ENCODE measurements at places on chromosomes 2 and 18. TPM values are rescaled to one million over a fixed set of nuclear protein-coding genes. Genes with fewer than 3 reads are reported as not detected.
A peak's percentile ranks its signal among the peaks of the same experiment; 100 is the strongest.

AQP12B gene
- total RNA-seq = not detected

DNA sequence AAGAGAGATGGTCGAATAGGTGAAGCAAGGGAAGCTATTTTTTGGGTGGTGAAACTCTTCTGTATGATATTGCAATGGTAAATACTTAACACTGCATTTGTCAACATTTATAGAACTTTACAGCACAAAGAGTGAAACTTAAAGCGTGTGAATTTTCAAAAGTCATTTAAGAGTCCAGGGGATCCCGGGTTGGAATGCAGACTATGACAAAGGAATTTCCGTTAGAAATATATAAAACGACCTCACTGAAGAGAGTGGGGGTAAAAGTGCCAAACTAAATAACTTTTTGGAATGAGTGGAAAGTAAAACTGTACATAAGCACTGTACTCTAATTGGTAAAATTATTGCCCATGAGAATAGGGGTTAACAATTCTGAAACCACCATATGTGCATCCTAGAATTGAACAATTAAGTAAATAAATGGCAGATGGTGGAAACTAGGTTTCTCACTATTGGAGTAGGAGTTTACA lies 191.0 kb upstream of the FN1 start:
- no peak for DNase-seq

DNA sequence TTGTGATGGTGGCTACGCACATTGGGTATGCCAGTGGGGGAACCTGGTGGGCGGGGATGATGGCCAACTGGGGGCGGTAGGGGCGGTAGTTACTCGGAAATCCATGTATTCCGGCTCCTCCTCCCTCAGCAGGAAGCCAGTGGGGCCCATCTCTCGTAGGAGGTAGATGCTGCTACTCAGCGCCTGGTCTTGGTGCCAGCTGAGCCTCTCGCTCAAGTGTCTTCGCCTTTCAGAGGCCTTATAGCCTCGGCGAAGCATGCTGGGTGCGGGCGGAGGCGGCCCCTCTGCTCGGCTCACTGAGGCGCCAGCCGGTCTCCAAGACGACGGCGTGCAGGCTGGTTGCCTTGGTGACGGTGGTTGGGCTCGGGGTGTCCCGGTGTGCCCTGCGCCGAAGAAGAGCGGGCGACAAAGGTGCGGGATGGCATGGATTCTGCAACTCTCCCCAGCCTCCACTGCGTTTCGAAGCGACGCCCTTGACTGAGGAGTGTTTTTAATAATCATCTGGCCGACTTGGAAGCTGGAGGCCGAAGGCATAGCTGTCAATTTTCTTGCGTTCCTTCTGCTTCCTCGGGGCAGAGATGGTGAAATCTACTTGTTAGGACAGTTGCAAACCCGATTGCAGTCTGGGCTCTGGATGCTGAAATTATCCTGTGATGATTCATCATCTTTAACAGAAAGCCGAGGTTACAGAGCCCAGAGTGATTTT lies at the start of gene ZSWIM2:
ZSWIM2 (minus strand) TSS at position 298 of the 706 bp plus-strand sequence; CDS start at position 258, 40 bp downstream.
- DNase-seq = peak; percentile 63

- no peak for DNase-seq
Observed at GRCh38 chr2:231521443-231521842, 8.8 kb downstream of the NMUR1 start.

DNA sequence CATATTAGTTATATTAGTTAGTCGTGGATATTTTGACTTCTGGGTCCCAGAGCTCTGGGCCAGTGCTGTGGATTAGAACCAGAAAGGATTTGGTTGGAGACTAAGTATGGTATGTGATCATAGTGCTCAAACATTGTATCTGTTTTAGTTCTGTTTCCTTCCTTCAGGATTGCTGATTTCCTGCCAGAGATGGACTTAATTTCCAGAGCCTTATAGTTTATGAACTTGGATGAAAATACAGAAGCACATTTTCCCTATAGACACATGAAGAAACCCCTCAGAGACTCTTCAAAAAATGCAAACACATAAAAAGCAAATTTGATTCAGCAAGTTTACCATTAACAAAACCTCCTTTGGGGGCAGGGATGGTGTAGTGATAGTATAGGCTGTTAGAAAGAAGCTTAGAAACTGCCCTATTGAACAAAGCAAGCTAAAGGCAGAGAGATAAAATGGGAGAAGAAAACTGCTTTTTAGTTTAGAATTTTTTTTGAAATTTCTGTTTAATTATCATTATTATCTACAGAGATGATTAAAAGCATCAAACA lies 88.7 kb upstream of the EFEMP1 start:
- DNase-seq = no peak

DNA sequence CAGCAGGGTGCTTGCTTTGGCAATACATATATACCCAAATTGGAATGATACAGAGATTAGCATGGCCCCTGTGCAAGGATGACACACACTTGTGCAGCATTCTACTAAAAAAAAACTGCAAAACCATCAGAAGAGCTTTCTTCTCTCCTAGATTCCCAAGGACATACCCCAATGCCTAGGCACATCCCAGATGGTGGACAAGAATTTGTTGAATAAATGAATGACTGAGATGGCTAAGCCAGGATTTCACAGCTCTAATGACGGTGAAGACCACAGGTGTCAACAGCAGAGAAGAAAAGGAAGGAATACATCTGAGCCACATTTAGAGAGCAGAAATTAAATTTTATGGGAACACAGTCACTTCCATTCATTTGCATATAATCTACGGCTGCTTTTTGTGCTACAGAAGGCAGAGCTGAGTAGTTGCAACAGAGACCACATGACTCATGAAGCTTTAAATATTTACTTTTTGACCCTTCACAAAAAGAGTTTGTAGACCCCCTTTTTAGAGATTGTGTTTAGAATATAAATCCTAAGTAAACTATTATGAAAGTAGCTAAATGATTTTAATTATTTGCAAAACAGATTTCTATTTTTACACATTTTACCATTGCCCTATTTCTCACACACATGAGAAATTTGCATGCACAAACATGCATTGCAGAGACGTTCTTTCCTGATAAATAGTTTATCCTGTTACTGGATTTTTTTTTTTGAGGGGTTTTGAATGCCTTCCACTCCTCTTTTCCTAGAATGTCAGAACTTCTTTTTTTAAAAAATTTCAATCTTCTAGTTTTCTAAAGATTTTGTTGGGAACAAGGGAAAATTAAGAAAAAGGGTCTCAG lies 119.0 kb downstream of the PMAIP1 start:
- no peak for DNase-seq

DNA sequence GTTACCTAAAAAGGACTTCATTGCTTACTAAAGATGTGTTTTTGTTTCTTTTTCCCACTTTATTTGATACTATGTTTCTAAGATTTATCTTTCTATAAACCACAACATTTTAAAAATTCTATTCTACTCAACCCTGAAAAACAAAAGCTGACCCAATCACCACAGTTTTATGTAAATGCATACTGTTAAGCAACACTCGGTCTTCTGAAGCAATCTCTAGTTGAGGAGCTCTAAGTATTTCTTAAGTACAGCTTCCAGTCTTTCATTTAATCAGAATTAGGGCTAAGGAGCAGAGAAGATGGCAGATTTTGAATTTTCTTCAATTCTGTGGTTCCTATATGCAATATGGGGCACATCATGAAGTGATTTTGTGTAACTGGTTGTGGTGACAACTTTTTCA lies 72.2 kb upstream of the SLC4A10 start:
- no peak for DNase-seq

CNDP1 gene
- not detected for total RNA-seq

- DNase-seq = no peak
Observed at GRCh38 chr2:156867201-156867600, 390.3 kb upstream of the GALNT5 start.

DNA sequence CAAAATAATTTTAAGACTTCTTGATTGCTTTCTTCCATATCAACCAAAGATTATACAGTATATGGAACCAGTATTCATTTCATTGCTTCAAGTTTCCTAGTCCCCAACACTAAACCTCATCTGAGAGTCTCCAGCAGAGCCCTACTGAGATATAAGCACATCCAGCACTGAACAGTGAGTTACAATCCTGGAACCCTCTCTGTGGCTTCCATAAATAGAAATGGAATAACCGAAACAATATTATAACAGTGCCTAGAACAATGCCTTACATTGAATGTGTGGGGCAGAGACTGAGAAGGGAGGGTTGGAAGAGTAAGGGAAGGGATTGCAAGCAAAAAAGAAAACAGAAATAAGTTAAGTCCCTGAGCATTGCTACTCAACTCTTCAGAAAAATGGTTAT lies 18.9 kb downstream of the AAK1 start:
- no peak for DNase-seq

TCF7L1 gene
- total RNA-seq = 0.07 TPM

SERPINB13 gene
- not detected for total RNA-seq

DNA sequence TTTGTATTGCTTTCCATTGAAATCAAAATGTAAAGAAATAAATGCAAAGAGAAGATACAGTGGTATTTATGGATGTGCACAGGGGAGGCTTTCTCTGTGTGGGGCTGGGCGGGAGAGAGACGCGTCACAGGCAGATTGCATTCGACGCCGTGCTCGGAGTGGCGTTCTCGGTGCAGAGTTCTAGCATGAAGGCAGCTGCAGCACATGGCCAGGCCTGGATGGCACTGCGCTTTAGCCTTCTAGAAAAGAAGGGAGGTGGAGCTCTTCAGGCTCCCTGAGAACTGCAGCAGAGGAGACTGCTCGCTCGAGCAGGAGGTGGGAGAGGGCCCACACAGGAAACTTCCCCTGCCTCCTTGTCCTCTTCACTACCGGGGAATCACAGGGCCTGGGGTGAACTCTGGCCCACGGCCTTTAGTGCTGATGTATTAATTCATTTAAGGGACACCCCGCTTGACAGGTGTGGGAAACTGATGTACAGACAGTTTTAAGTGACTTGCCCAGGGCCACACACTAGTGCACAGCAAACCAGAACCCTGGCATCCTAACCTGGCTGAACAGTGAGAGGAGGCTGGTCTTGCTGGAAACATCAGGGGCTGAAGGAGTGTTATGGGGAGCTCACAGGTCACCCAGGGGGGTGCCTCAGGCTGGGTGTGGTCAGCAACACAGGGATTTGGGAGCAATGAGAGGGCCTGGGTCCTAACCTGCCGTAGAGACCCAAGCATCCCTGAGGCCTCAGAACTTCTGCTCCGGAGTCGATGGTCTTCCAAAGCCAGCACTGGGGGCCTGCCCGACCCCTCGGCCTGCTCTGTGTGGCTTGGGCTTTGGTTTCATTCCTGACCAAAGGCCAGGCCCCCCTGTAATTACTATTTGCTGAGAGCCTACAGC lies 199.9 kb downstream of the HDAC4 start:
- DNase-seq = no peak

DNA sequence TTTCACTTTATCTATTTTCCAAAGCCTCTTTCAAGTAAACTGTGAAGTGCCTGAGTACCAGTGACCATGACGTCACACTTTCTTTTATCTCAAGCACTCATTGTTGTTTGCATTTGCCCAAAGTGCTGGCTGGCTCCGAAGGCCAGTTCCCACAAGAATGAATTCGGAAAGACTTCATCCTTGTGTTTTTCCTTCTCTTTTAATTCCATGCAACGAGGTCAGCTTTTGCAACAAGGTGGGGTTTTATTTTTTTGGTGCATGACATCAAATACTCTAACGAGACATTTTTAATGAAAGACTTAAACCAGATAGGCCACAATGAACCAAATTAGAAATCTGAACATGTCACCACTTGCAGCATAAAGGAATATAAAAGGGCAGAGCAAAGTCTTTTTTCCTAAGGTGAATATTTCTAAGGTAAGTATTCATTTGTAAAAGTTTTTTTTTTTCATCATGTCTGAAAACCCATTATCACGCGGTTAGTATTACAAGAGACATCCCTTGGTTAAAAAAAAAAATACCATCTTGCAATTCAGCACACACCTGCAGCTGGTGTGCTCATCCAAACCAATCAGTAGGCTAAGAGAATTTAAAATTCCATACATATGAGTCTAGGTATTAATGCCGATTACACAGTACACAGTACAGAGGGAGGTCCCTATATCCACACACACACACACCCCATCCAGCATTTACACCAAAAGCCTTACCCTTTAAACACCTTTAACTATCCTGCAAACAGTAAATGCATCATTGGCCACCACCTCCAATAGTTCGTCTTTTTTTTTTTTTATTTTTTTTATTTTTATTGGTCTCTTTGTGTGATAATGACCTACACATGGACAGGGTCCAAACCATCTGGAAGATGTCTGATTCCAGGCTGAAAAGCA lies 2.3 kb downstream of the ARL4C start:
- DNase-seq = no peak

INHA gene
- not detected for total RNA-seq

GRCh38 chr2:64875368-64875767 lies 113.8 kb upstream of the SLC1A4 start:
- DNase-seq = no peak

RNF152 gene
- total RNA-seq = 0.28 TPM

Data from activated CD4-positive, alpha-beta T cell treated with anti-CD3 and anti-CD28 coated beads for 36 hours (primary cell).